ENCODE measurements at places on chromosomes 2 and 18.

GRCh38 chr18:8435376-8435775, 173.9 kb upstream of the RAB12 start:
- no peak for DNase-seq

- DNase-seq: no peak
These were observed 2.8 kb downstream of the C1D start for GRCh38 chr2:68059784-68060525.

- peak; percentile 86 for DNase-seq
These were observed 7.7 kb upstream of the COL6A3 start for GRCh38 chr2:237421542-237422116.

GRCh38 chr2:57893786-57894185, 152.8 kb upstream of the VRK2 start:
- DNase-seq: no peak

DNA sequence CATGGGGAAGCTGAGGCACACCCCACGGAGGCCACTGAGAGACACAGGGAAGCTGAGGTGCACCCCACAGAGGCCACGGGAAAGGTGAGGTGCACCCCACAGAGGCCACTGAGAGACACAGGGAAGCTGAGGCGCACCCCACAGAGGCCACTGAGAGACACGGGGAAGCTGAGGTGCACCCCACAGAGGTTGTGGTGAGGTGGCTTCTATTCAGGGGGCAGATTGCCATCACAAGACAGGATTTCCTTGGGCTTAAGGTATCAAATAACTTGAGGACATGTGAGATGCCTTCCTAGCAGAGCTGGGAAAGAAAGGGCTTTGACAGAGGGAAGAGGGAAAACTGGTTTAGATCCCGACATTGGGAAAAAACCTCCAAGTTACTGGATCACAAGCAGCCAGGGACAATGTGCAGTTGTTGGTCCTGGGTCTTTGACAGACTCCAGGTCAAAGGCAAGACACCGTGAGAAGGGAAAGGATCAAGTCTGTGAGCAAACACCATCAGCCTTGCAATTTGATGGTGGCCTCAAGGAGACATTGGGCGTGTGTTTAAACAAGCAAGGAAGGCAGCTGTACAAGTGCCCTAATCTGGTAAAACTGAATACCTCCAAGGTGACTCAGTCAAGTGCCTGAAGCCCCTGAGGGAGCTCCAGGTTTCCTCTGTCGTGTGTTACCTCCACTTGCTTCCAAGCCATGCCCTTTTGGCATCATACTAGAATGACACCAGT, 133.2 kb upstream of the EPAS1 start:
- DNase-seq: peak; percentile 26

DNA sequence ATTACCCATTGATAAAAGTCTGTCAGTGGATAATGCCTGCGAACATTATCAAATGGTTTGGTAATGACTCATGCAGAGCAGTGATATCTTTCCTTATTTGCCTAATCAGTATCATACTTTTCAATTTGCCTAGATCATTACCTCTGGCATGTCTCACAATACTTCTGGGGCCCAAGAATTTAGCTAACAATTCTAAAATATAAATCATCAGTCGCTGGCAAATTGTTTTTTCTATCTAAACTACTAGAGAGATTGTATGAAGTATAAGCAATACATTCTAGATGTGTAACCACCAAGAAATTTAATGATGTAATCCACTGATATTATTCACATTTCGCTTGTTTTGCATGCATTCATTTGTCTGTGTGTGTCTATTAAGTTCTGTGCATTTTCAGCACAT, 191.2 kb upstream of the CDH19 start:
- peak; percentile 71 for DNase-seq

- DNase-seq: peak; percentile 44
These were observed 90.1 kb downstream of the LBH start for GRCh38 chr2:30321466-30321865.

DNA sequence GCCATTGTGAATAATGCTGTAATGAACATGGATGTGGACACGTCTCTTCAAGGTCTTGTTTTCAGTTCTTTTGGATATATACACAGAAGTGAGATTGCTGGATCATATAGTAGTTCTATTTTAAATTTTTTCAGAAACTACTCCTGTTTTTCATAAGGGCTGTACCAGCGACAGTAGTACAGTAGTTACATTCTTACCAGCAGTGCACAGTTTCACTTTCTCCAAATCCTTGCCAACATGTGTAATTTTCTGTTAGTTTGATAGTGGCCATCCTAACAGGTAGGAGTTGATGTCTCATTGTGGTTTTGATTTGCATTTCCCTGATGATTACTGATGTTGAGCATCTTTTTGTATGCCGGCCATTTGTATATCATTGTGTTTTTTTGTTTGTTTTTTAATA, 81.7 kb downstream of the EPC2 start:
- no peak for DNase-seq

DNA sequence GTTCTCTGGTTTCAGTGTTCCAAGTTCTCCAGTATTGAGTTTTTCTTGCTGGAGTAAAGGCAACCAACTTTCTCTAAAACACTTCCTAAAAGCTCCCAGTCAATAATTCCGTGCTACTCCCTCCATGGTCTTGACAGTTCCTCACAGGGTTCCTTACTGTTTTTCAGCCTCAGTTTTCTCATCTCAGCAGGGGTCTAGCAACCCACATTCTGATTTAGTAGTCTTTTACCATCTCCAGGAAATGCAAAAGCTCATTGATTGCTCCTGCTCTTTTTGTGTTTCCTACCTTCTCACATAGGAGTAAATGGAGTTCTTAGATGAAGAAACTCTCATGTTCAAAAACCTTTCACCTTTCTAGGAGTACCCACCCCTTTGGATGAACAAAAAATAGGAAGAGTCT, 978.8 kb upstream of the POU3F3 start:
- DNase-seq: no peak

GRCh38 chr2:66559672-66560071, 124.7 kb downstream of the MEIS1 start:
- no peak for DNase-seq

All from fibroblast of upper back skin (primary cell).